Midbrain (tissue), 1 donor: ENCODE measurements at places on chromosomes 2 and 18.

DNA sequence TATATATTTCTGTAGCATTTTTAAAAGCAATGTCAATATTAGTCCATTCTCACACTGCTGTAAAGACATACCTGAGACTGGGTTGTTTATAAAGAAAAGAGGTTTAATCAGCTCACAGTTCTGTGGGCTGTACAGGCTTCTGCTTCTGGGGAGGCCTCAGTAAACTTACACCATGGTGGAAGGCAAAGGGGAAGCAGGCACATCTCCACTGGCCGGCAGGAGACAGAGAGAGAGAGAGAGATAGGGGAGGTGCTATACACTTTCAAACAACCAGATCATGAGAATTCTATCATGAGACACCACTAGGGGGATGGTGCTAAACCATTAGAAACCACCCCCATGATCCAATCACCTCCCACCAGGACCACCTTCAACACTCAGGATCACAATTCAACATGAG, 43.1 kb downstream of the CHMP3 start:
- no peak for DNase-seq

GRCh38 chr2:189203177-189203799, 23.7 kb upstream of the COL5A2 start:
- no peak for DNase-seq

- DNase-seq: no peak
Measured at GRCh38 chr2:1788478-1788959, 44.2 kb upstream of the PXDN start.

DNA sequence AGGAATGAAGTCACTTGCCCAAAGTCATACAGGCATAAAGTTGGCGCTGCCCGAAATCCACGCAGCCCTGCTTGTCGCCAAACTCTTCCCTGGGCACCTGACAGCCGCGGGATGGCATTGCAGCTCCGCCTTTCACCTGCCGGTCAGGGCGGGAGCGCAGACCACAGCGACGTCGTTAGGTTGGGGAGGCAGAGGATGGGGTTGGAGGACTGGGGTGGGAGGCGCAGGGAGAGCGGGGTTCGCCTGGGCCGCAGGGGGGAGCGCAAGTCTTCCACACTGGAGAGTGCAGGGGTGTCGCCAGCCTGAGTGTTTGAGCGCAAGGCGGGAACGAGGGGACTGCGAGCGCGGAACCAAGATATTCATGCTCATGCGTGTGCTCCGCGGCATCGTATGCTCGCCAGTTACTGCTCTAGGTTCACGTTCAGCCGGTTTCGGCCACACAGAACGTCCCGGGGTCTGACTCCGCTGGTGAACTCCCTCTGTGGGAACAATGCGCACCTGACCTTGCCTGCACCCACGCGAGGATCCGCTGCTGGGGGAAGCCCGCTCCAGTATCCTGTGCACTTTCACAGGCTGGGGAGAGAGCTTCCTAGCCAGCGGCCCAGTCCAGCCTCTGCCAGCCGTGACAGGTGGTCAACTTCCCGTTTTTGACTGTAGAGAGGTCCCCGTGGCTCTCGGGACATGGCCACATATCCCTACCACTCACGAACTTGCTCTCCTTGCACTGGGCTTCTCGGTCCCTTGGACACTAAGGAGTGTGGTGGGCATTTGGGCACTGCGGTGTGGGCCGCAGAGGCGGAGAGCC, 767 bp upstream of the NPPC start:
- peak; percentile 54 for DNase-seq

- no peak for DNase-seq
Measured at GRCh38 chr2:15874854-15875804, 65.2 kb upstream of the MYCN start.

DNA sequence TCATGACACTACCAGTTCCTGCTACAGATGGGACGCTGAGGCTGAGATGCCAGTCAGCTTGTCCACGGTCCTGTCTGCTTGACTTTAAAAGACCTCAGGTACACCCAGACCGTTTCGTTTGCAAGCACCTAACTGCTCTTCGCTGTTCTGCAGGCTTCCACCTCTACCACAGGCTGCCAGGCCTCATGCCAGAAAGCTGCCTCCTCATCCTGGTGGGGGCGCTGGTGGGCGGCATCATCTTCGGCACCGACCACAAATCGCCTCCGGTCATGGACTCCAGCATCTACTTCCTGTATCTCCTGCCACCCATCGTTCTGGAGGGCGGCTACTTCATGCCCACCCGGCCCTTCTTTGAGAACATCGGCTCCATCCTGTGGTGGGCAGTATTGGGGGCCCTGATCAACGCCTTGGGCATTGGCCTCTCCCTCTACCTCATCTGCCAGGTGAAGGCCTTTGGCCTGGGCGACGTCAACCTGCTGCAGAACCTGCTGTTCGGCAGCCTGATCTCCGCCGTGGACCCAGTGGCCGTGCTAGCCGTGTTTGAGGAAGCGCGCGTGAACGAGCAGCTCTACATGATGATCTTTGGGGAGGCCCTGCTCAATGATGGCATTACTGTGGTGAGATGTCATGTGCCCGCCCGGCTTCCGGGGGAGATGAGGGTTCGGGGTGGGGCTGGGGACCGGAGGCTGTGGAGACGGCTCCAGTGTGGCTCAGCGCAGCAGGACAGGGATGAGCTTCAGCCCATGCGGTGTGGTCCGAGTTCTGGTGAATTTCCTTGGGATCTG, 5.9 kb downstream of the SLC9A4 start:
- DNase-seq: no peak

GRCh38 chr2:121561617-121562268, 31.1 kb downstream of the RNU4ATAC start:
- no peak for DNase-seq

- no peak for DNase-seq
Measured at GRCh38 chr2:235674146-235674545, 180.3 kb downstream of the AGAP1 start.

DNA sequence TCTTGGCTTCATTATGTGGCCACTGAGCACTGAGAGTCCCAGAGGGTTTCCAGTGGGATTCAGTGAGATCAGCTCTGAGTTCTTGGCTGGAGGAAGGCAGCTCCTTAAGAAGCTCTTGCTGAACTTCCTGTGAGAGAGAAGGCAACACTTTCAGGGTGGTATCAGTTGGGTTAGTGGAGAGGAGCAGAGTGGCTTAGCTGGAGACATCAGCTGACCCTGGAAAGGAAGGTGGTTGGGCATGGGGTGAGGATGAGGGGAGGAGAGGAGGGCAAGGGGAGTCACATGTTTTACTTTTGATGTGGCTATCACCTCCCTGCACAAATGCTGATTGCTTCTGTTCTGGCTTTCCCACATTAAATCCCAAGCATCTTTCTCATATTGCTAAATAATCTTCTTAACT, 95.1 kb downstream of the ACOXL start:
- DNase-seq: no peak

GRCh38 chr18:62867534-62867933, 152.2 kb downstream of the PHLPP1 start:
- DNase-seq: no peak

DNA sequence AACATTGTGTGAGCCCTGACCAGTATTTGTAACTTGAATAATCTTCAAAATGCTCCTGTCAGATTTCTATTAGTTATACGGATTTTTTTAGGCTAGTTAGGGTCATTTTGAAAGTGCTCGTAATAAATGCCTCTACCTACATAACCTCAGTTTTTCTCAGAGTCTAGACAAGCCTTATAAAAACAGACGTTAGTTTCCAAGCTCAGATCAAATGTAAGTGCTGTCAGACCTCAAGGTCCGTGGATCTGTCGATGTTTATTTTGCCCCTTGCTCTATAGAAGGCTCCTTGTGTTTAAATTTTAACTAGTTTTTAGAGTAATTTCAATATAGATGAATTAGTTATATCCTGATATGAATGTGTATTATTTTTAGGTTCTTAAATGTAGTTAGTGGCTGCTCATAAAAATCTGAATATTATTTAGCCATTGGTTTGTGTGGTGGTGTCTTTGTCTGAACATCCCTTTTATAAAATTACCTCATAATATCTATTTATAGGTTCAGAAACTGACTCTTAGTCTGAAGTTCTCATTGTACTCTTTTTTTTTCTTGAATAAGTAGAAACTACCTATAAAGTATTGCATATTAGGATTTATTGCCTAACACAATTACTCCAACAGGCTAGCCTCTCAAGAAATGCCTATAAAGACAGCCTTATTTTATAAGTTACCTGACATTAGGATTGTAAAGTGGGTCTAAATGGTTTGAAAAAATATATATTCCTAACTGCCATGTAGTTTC, 71.1 kb downstream of the MTA3 start:
- no peak for DNase-seq

DNA sequence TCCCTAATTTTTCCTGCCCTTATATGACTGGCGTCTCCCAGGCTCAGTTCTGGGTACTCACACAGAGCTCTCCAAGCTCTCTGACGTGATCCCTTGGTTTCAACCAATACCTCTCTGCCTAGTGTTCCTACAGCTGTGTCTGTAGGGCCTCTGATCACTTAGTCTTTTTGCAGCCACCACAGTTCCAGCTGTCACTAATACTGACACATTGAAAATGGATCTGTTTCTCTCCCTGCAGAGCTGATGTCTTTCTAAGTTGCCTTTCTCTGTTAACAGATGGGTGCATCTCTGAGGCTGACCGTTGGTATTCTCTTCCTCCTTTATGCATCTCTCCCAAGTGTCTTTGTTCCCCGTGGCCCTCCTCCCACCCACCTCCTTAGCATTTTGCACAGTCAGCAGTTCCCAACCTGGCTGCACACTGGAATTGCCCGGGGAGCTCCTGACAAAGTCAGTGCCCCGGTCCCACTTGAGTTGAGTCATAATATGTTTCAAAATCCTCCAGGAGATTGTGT, 62.5 kb downstream of the CERS6 start:
- no peak for DNase-seq

GRCh38 chr2:111705711-111706336, 178.2 kb downstream of the ANAPC1 start:
- no peak for DNase-seq

DNA sequence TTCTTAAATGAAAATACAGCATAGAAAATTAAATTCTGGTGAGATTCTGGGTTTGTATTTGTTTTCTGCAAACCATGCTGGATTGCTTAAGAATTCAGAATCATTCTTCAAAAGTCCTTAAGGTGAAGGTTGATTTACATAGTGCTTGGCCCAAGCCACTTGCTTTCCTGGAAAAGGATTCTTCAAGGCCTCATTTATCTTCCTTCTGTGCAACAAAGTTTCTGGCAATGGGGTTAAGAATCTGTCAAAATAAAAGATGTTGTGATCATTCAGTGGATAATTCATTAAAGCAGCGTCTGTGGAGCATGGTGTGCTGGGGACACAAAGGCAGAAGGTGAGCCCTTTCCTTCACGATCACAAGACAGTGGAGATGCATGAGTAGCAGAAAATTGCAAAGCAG, 351.9 kb downstream of the GALR1 start:
- no peak for DNase-seq

- no peak for DNase-seq
Measured at GRCh38 chr2:156136566-156136965, 196.0 kb downstream of the NR4A2 start.

GRCh38 chr2:173299764-173300163, 54.9 kb upstream of the CDCA7 start:
- no peak for DNase-seq

DNA sequence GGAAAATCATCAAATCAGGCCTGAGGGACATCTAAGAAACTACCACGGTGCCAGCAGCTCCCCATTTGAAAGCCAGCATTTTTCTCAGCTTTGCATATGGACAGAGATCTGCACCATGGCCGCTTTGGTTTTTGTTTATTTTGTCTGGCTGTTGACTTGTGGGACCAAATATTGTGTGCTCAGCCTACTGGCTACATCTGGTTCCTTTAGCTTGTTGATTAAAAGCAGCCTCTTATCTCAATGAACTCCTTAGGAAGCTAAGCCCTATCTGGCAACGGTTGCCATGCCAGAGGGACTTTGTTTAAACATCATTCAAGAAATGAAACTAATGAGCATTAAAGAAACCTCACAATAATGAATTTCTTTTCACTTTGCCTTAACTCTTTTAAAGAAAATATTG, 32.4 kb upstream of the CCDC150 start:
- DNase-seq: no peak

- DNase-seq: no peak
Measured at GRCh38 chr2:221780281-221780688, 208.2 kb upstream of the EPHA4 start.

DNA sequence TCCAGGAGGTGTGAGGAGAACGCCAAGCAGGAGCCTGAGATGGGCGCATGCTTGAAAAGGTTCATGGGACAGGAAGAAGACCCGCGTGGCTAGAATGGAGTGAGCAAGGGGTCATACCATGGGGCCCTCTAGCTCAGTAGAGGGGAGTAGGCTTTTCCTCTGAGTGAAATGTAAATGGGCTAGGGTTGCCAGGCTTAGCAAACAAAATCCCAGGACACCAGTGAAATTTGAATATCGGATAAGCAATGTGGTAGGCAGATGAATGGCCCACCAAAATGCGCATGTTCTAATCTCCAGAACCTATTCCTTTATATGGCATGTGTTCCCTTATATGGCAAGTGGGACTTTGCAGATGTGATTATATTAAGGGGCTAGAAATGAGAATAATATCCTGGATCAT, 174.1 kb upstream of the CCDC68 start:
- no peak for DNase-seq

GRCh38 chr18:36770315-36770946, 58.4 kb downstream of the TPGS2 start:
- no peak for DNase-seq

GRCh38 chr2:55047677-55048299, 2.5 kb downstream of the RTN4 start:
- peak; percentile 58 for DNase-seq

DNA sequence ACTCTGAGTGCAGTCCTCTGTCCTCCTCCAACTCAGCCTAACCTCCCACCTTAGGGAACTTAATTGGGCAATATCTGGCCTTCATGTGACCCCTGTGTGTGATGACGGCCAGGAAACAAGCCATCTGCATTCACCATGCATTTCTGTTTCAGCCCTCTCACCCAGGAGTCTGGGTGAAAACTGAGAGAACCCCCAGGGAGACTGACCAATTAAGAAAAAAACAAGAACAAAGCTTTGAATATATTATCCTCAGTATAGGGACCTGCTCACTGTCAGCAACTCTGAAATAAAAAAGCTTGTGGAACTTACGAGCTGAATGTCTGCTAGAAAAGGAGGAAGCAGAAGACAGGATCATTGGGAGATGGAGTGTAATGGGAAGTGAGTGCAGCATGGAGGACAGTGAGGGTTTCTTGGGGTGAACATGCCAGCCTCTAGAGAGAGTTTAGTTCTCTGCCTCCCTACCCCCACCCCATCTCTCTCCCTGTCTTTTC, 9.5 kb downstream of the MAPRE2 start:
- peak; percentile 42 for DNase-seq

GRCh38 chr18:22698711-22699110, 234.4 kb upstream of the RBBP8 start:
- DNase-seq: no peak

DNA sequence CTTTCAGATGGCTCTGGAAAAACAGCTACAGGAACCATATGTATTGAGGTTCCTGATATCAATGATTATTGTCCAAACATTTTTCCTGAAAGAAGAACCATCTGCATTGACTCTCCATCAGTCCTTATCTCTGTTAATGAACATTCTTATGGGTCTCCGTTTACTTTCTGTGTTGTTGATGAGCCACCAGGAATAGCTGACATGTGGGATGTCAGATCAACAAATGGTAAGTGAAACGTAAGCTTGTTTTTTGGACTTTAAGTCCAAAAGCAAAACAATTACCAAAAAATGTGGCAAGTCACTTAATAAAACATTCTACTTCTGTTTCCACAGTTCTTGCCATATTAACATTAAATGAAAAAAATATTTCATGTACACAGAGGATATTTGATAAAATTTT, 26.8 kb downstream of the DSG4 start:
- no peak for DNase-seq

- DNase-seq: no peak
Measured at GRCh38 chr18:47964053-47964452, 33.6 kb upstream of the SMAD2 start.
